Cerebellum (tissue), 4 donors: ENCODE measurements at places on chromosomes 7 and 10. TPM values are rescaled to one million over a fixed set of nuclear protein-coding genes. Genes with fewer than 3 reads are reported as not detected.

DNA sequence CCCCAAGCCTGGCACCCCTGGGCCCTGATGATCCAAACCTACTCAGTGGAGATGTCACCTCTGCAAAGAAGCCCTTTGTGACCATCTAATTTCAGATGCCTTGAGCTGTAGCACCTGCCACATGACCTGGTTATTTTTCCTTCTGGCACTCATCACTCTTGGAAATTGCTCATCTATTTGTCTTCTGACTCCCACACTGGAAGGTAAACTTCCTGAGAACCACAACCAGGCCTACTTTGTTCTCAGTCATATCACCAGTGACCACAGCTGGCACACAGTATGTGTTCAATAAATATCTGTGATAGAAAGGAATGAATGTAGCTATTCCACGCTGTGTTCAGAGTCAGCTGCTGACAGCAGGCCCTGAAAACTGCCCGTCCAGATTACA is 97.1 kb downstream of the SH3PXD2A start:
- DNase-seq: no peak

- DNase-seq: no peak
Observed at GRCh38 chr10:96949039-96949683, 117.1 kb downstream of the LCOR start.

DNA sequence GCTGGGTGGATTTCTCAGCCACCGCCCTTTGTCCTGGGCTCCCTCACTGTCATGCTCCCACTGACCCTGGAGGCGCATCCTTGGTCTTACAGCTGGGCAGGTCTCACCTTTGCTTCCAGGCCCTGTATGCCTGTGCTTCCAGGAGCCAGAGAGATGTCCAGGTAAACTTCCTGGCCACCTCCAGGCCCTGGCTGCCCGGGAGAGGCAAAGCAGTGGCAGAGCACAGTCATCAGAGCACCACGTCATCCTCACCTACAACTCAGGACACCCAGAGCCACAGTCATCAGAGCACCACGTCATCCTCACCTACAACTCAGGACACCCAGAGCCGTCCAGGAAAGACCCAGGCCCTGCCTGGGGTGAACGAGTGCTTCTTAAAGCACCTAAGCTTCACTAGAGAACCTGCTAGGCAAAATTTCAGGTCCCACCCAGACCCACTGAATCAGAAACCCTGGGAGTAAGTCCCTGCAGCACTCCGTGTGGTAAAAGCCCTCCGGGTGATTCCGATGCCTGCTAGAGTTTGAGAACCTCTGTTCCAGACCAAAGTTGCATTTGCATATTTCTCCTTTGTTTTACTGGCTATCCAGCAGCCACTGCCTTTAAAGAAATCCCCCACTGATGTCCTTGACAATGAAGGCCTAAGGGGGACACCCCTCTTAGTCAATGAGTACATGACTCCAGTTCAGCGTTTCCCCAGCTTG is 62.3 kb downstream of the DLG5 start:
- DNase-seq: no peak

GRCh38 chr7:98956469-98956868 is 78.1 kb downstream of the TRRAP start:
- no peak for DNase-seq

DNA sequence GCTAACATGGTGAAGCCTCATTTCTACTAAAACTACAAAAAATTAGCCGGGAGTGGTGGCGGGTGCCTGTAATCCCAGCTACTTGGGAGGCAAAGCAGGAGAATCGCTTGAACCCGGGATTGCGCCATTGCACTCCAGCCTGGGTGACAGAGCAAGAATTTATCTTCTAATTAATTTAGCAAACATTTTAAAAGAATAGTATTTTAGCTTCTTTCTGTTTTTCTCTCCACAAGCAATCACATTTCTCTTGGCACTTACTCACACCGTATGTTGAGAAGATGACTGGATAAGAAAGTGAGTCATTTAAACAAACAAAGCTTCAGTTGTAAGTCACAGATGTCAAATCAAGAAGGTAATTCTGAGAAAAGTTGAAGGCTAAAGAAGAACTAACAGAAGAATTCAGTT is 264.0 kb downstream of the ARL4A start:
- no peak for DNase-seq

DNA sequence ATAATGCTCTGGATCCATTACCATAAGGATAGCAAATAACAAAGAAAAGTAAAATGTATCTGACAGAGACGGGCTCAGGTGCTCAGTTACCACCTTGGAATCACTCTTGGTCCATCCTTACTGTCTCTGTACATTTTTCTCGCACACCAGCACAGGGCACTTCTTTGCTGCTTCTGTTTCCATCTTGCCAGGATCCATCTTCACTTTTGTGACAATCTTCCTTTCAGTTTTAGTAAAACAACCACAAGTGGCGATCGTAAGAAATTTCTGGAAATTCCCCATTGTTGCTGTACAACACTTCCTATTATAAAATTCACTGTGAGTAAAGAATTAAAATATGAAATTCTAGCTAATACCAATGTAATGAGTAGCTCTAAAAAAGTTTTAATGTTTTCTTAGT is 695.5 kb downstream of the GRM8 start:
- no peak for DNase-seq

DNA sequence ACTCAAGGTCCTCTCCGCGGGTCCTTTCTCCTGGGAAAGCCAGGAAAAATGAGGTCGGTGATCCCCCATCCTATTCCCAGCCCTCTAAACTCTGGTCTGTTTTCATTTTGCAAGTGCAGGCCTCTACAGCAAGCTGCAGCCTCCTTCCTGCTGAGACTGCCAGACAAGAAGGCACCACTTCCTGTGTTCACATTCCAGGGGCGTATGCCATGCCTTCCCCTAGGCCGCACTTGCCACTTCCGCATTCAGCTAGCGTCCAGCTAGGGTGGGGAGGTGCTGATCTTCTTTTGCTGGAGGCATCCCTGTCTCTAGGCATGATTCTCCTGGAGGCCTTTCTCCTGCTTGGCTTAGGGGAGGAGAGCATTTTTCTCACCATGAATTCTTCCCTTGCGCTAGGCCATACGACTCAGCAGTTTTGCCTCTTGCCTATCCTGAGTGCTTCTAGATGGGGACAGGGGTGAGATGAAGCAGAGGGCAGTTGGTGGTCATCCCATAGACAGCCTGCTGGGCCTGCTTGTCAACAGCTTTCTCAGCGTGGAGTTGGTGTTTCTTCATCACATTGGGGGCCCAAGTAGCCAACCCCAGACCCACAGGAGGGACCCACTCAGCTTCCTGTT is 328.9 kb downstream of the RPS24 start:
- no peak for DNase-seq

- no peak for DNase-seq
Observed at GRCh38 chr10:4691301-4691700, 134.7 kb upstream of the AKR1E2 start.

DNA sequence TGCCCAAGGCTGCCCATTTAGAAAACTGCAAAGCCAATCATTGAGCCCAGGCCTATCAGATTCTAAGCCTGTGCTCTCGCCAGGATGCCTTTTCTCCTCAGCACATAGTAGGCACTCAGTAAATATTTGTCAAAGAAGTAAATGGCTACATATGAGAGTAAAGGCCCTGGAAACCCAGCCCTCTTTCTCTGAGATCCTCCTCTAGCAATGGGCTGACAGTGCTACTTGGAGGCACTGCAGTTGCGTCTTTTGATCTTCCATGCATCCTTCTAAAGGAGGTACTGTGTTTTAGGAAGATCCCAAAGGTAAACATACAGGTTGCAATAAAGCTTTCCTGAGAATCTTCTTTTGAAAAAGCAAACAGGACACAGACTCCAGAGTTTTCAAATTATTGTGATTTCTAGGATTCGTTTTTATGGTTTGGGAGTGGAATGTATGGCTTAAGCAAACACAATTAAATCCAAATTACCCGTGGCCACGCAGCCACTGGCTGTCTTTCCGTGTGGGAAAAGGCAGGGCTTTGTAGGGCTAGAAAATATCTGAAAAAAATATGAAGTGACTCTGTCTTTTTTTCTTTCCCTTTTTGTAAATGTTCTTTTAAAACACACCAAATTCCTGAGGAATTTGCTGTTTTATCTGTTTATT is 151.3 kb upstream of the BMPER start:
- DNase-seq: no peak

- no peak for DNase-seq
Observed at GRCh38 chr7:139718859-139719258, 58.9 kb downstream of the HIPK2 start.

DNA sequence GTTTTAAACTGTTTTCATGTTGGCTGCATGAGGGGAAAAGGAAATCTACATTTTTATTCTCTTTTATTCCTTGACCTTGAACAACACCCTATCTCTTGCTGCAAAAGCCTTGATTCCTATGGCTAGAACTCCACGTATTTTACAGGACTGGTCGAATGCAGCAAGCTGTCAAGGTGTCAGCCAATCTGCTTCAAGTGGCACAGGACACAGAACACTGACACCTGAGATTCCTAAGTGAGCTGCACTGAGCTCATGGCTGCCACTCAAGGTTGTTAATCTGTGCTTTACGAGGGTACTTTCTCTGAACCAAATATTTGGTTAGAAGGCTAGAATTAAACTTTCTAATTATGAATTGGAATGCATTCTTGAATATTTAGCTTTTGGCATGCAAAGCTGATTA is 349.7 kb upstream of the COBL start:
- DNase-seq: no peak

GRCh38 chr10:122265896-122266295 is 5.2 kb upstream of the BTBD16 start:
- no peak for DNase-seq

DNA sequence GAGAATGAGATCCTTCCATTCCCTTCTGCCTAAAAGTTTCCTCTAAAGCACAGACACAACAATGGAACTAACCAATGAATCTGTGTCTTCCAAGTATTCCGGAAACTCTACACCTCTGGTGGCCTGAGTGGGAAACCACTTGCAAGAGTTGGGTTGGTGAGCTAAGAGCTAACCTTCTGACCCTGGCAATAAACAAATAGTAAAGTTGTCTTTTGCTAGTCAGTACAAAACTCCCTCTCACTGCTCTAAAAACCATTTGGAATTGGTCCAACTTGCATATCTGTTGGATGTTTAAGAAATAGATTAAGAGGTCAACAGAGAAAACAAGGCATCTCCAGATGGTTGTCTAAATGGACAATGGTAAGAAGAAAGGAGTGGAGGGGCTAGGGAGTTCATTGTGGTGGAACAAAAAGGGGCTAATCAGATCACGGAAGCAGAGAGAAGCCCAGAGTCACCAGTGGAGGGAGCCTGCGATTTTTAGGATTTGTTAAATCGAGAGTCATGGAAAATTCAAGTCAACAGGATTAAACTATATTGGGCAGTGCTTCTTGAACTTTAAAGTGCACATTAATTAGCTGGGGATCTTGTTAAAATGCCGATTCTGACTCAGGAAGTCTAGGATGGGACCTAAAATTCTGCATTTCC is 192.3 kb downstream of the EVX1 start:
- DNase-seq: no peak

GRCh38 chr10:131445623-131446022 is 134.1 kb upstream of the TCERG1L start:
- no peak for DNase-seq

- no peak for DNase-seq
Observed at GRCh38 chr10:125136087-125136486, 24.3 kb downstream of the CTBP2 start.

DNA sequence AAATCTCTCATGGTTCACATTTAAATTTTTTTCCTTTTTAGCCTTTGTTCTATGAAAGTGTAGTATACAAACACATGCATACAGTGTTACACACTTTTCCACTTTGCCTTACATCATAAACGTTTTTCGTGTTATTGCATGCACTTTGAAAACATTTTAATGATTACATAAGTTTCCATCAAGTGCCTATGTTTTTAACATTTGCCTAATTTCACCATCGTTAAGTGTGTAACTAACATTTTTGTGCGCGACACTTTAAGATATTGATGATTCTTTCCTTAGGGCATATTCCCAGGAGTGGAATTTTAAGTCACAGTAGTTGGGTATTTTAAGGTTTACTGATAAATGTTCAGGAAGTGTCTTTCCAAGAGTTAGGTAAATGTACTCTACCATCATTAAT is 1.5 kb upstream of the FRAT2 start:
- no peak for DNase-seq

DNA sequence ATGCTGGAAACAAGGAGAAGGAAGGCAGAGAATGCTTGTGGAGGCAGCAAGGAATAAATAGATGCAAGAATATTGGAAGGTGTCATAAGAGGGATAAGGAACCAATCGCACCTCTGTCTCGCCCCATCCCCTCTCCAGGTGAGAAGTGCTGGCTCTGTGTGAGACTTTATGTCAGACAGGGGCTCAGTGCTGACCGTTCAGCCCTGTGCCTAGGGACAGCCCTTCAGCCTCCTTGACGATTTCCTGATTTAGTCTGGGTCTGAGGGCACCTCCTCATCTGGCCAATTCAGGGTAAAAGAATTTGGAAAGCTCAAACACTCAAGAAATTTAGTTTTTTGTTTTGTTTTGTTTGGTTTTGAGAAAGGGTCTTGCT is 54.9 kb downstream of the FAM241B start:
- no peak for DNase-seq

- DNase-seq: no peak
Observed at GRCh38 chr7:94012746-94013145, 8.6 kb upstream of the BET1 start.

DNA sequence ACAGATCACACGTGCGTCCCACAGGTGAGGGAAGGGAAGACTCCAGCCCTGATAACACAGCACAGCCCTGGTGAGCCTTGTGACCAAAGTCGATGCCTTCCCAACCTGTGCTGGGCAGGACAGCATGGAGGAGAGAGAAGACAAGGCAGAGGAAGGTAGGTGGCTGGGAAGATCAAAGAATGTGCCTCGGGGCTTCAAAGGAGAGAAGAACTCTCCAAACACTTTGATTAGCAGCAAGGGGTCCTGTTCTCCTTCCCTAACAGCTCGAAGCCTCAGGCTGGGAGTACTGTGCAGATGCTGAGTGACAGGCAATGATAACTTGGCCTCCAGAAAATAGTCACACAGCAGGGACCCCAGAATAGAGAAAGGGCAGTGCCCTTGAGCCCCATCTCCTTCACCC is 288.5 kb downstream of the TCERG1L start:
- no peak for DNase-seq

DNA sequence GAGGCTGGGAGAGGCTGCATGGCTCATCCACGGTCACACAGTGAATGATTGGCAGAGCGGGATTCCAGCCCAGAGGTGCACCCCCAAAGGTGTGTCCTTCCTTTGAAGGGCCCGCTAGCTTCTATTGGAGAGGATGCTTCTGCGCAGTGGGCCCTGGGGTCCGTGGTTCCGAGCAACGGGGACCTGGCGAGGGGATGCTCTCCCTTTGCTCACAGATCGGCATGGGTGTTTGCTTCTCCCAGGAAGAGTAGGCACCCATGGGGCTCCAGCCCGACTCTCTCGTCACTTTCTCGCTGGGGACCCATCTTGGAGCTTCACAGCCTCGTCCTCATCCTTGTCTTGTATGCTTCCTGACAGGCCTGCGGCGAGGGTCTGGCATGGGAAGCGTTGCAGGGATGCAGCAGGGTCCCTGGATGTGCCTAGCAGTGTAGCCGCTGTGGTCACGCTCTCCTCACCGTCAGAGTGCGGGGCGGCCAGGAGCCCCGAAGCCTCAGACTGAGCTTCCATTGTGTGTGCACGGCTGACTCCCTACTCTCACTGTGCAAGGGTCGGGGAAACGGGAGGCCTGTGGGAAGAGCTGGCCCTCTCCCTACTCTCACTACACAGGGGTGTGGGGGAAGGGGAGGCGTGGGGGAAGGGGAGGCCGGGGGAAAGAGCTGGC is 538.5 kb upstream of the FOXK1 start:
- DNase-seq: no peak

Gene RNF133
- total RNA-seq: 7.3 TPM

Gene OR13A1
- 0.45 TPM for total RNA-seq

Gene NPY4R2
- total RNA-seq: 1.5 TPM

Gene PIK3AP1
- total RNA-seq: 2.1 TPM

Gene TUBAL3
- 0.27 TPM for total RNA-seq

Gene UNCX
- total RNA-seq: 15.5 TPM

Gene VSTM4
- 10.4 TPM for total RNA-seq

Gene GRM3
- total RNA-seq: 74.5 TPM

Gene NANOS1
- total RNA-seq: 7.8 TPM

Gene CHN2
- 36.4 TPM for total RNA-seq
